ENCODE measurements at places on chromosomes 1 and 21.

GRCh38 chr1:225635649-225636048 lies 17.3 kb downstream of the ENAH start:
- no peak for DNase-seq

GRCh38 chr21:33644383-33645074 lies 2.2 kb downstream of the ITSN1 start:
- DNase-seq: no peak

- DNase-seq: no peak
Observed at GRCh38 chr1:204435872-204436271, 24.3 kb upstream of the PPP1R15B start.

DNA sequence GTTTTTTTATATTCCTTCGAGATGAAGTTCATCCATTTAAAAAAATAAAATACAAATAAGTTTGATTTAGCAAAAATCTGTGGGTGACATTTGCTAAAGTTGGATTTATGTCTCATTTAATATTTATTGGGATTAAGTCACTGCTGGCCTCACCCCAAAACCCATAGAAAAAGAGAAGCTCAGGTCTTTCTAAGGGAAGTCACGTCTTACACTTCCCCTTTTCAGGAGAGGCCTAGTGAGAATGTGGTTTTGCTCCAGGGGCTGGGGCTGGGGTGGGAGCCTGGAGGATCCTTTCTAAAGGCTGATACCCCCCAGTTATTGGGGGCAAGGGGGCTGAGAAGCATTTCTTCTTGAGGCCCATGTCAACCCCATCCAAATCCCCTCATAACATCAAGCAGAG lies 300.3 kb downstream of the DSCAM start:
- DNase-seq: no peak

DNA sequence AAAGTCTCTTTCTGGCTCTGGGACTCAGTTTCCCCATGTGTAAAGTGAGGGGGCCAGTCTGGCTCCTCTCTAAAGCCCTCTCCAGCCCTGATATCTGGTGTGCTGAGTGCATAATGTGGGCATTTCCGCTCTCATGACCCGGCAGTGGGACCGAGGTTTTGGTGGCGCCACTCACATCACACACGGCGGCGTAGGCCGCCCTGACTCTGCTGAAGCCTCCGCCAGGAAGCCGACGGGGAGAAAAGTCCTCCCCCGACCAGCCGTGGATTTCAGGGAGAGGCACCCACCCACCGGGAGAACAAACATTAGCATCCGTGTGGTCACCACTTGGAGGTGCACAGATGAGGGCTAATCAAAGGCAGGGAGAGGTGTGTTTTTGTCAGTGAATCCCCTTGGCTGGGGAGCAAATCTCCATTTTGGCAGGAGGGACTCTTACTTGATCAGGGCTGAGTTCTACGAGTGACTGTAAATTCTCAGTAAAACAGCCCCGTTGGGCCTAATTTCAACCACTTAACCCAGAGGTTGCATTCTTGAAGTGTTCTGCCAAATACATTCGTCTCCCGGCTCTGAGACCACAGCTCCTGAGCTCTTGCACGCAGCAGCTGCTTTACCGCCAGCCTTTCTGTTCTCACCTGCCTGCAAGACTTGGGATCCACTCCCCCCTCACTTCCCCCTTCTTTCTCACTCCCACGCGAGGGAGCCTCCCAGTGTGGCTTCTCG lies 118.2 kb downstream of the FOXD2 start:
- DNase-seq: no peak

- DNase-seq: no peak
Observed at GRCh38 chr21:42228709-42229220, 9.8 kb downstream of the ABCG1 start.

GRCh38 chr1:21906173-21907078 lies 30.7 kb downstream of the HSPG2 start:
- DNase-seq: no peak

DNA sequence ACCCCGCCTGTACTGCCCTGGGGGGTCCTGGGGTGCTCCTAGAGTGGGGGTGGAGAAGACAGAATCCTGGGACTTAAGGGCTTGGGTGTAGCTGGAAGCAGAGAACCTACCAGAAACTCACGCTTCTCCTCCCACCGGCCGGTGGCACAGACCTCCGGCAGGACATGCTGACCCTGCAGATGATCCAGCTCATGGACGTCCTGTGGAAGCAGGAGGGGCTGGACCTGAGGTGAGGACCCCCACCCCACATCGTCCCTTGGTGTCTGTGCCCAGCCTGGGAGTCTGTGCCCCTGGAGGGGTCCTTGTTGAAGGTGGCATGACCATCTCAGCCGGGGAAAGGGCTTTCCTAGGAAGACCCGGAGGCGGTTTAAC lies 70.8 kb downstream of the PIK3CD start:
- no peak for DNase-seq

Data from iPS DF 6.9 (cell line).